ENCODE measurements at places on chromosomes 5 and 9.
A peak's percentile ranks its signal among the peaks of the same experiment; 100 is the strongest.

- no peak for DNase-seq
Observed at GRCh38 chr9:136773386-136774044, 9.2 kb upstream of the LCN15 start.

DNA sequence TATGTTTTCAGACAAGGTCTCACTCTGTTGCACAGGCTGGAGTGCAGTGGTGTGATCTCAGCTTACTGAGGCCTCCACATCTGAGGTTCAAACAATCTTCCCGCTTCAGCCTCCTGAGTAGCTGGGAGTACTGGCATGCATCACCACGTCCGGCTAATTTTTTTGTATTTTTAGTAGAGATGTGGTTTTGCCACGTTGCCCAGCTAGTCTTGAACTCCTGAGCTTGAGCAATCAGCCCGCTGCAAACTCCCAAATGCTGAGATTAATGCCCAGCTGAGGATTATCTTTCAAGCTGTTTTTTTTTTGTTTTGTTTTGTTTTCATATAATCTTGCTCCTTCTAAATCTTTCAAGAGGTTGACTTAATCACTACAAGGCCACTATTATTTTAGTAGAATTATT lies 47.3 kb upstream of the SLC28A3 start:
- no peak for DNase-seq

GRCh38 chr5:68932830-68933434 lies 160.9 kb upstream of the SLC30A5 start:
- no peak for DNase-seq

GRCh38 chr5:150021491-150022157 lies 21.1 kb downstream of the HMGXB3 start:
- no peak for DNase-seq

DNA sequence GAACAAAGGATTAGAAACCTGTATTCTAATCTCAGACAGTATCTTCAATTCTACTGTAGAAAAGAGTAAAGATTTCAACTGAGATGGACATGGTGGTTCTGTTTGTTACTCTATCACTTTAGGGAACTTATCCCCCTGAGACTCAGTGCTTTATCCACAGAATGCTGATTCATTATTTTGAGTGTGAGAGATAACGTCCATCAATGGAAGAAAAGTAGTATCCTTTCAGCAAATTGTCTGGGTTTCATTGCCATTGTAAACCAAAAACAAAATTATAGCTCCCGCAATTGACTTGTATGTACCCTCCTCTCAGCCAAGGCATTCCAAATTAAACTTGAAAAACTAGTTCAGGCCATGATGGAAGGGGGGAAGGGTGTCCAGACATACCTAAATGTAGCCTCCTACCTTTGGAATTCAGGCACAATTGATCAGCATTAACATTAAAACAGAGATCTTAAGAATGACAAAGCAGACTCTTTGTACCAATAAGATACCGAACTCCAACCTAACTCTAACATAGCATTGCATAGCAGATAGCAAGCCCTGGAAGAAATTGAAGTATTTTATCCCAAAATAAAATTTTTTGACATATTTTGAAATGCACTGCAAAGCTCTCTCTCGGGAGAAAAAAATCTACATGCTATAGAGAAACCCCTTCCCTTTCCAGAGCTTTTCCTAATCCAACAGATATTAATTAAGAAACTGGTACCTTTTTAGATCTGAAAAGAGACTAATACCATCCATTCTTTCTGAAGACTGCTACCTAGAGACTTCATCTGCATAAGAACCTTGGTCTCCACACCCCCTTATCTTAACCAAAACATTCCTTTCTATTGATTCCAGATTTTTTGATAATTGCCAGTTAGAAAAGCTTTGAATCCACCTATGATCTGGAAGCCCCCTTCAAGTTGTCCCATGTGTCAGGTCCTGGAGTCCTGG lies 1055.7 kb downstream of the PTPRD start:
- DNase-seq: no peak

DNA sequence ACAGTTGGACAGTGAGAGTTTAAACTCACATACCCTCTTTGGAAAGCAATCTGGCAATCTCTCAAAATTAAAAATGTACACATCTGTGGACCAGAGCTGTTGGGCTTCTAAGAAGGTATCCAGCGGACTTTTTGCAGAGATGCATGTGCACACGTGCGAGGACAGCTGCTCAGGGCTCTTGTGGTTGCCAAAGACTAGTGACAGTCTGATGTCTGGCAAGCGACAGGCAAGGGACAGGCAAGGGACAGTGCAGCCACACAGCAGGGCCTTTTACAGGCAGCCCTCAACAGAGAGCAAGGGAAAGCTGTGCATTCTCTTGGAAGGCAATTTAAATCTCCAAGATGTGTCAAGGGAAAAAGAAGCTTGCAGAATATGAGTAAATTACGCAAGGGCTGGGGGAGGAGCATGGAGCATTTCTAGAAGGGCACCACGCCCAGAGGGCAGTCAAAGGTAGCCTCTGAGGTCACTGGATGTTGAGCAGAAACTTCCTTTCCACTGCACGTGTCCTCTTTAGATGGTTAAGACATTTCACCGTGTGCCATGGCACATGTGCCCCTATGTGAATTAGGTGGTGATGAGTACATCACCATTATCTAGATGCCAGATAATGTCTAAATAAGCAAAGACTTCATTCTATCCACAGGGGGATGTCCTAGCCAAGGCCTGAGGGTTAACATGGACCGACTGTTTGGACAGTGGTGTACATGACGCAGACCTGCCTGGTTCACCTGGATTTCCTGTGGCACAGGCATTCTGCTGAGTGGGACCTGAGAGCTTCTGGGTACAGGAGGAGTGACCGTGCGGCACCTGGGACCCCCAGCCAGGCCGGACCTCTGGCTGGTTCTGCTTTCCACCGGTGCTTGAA lies 9.1 kb downstream of the GFPT2 start:
- DNase-seq: peak; percentile 78

GRCh38 chr5:53785924-53786323 lies 225.5 kb downstream of the NDUFS4 start:
- DNase-seq: no peak

GRCh38 chr5:42360616-42361314 lies 62.5 kb upstream of the GHR start:
- DNase-seq: no peak

- no peak for DNase-seq
Observed at GRCh38 chr5:51389577-51390463, 6.6 kb downstream of the ISL1 start.

GRCh38 chr5:56358703-56359681 lies 125.9 kb upstream of the ANKRD55 start:
- no peak for DNase-seq

- peak; percentile 87 for DNase-seq
Observed at GRCh38 chr9:27528886-27529315, 713 bp downstream of the MOB3B start.

DNA sequence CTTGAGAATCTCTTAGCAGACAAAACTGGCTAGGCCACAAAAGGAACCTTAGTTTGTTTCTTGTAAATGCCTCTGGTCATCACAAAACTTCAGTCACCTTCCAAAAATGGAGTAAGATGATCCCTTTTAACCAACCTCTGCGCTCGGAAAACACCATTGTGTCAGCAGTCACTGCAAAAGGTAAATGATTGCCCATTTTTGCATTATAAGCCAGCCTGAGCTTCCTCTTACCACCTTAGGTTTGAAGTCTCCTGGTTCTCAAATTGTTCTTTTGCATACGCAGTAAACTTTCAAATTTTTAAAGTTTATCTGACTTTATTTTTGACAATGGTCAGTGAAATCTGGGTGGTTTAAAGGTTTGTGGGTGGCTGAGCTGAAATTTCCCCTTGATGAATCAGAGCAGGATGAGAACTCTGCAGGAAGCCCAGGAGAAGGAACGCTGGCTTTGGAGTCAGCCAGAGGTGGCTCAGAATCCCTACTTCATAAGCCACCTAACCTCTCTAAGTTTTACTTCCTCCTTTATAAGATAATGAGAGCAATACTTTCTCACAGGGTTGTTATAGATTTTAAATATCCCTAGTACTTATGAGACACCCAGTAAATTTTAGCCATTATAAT lies 131.4 kb downstream of the MED10 start:
- DNase-seq: no peak

GRCh38 chr5:121175986-121176385 lies 675.7 kb upstream of the FTMT start:
- no peak for DNase-seq

- no peak for DNase-seq
Observed at GRCh38 chr9:120412425-120412951, 167.5 kb downstream of the CDK5RAP2 start.

- DNase-seq: no peak
Observed at GRCh38 chr5:9056046-9056445, 489.8 kb downstream of the SEMA5A start.

DNA sequence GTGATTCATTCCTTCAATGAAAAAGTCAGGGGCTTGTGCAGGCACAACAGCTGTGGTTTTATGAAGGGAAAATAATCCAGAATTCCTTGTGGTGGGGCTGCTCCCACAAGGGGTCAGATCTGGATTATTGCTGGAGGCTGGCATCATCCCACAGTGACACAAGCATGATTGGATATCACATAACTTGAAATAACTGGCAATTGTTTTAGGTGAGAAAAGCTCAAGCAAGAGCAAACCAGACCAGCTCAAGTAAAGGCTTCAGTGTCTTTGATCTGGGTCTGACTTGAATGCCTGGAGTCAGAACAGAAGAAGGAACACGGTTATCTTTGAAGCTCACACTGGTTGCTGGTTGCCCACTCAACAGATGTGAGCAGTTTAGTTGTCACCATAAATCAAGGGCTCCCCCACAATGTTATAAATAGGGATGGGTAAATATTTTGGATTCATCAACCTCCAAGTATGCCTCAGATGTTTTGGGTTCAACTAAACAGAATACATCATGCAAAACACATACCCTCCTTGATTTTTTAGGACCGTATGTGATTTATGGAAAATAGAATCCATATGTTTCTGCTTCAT lies 3.1 kb upstream of the ZNF474 start:
- no peak for DNase-seq

- no peak for DNase-seq
Observed at GRCh38 chr9:88872192-88872946, 118.9 kb upstream of the S1PR3 start.

- DNase-seq: no peak
Observed at GRCh38 chr5:119353686-119354366, 2.0 kb upstream of the TNFAIP8 start.

DNA sequence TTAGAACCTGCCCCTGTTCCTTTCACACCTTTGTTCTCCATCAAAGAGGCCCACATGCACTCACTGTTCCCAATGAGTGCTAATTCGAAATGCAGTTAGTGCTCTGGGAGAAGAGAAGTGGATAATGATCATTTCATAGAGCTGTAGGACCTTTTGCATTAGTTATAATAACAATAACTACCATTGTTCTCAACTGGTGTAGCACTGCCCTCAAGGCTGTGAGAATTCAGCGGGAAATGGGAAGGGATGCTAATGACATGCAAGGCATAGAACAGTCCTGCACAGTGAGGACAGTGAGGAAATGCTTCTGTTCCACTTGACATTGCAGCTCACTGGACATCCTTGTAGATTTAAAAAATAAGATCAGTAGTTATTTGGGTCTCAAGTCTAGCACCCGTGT lies 187.4 kb downstream of the FBXL7 start:
- DNase-seq: no peak

GRCh38 chr9:113828221-113828620 lies 47.9 kb upstream of the ZNF618 start:
- DNase-seq: no peak

GRCh38 chr5:167851416-167851815 lies 440.0 kb upstream of the WWC1 start:
- DNase-seq: no peak

GRCh38 chr5:180334176-180334575 lies 19.0 kb downstream of the GFPT2 start:
- DNase-seq: peak; percentile 50

DNA sequence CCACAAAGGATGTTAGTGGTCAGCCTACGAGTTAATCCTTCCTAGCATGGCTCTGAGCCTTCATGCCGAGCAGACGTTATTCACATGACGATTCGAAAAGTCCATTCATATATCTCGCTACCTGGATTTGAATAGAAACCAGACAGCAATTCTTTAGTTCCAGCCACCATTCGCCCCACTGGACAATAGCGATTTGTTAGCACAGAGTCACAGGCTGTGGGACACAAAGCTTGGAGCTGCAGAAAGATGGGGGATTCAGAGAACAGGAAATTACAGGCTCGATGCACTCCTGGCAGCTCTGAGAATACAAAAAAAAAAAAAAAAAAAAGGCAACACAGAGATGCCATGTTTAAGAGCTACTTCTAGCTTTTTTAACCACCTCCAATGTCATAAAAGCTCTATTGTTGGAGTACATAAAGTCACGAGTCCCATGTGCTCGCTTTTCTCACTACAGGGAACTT lies 110.7 kb downstream of the NR6A1 start:
- DNase-seq: no peak

DNA sequence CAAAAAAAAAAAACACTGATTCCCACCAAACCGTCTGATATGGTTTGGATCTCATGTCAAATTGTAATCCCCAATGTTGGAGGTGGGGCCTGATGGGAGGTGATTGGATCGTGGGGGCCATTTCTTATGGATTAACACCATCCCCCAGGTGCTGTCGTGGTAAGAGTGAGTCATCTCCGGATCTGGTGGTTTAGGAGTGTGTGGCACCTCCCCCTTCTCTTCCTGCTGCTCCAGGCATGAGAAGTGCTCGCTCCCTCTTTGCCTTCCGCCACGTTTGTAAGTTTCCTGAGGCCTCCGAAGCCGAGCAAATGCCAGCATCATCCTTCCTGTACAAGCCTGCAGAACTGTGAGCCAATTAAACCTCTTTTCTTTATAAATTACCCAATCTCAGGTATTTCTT lies 45.2 kb downstream of the HSD17B3 start:
- no peak for DNase-seq

- no peak for DNase-seq
Observed at GRCh38 chr5:169291877-169292276, 9.1 kb downstream of the SLIT3 start.

DNA sequence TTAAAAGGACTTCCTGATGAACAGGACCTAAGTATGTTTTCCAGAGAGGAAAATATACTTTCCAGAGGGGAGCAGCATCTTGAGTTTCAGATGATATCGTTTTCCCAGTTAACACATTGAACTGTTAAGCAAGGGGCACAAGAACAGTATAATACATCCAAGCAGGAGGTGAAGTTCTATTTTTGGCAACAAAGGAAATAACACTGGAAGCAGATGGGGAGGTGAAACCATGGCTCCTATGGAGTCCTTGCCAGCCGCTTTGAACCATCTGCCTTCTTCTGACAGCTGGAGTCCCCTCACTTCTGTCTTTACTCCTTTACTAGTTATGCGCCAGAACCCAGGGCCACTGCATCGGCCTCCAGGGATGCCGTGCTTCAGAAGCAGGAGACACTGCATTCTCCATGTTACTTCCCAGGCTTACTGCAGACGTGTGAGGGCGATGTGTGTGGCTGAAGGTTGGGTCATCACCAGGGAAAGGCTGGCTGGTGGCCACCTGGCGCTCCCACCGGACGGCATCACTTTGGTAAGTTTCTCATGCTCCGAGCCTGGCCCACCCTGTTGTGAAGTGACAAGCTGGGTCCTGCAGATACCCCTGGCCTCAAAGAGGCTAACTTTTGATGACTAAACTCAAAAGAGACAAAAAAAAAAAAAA lies 77.8 kb downstream of the TTLL11 start:
- DNase-seq: no peak

- no peak for DNase-seq
Observed at GRCh38 chr5:53019320-53019719, 30.2 kb downstream of the ITGA2 start.

GRCh38 chr5:75337366-75338021 lies 474 bp downstream of the HMGCR start:
- DNase-seq: peak; percentile 73

GRCh38 chr5:167708449-167708848 lies 583.0 kb upstream of the WWC1 start:
- no peak for DNase-seq

- no peak for DNase-seq
Observed at GRCh38 chr9:27278374-27278773, 18.6 kb downstream of the EQTN start.

- no peak for DNase-seq
Observed at GRCh38 chr5:75710637-75711036, 6.6 kb downstream of the POC5 start.

Measured in sigmoid colon (tissue), 7 donors.